Ovary (tissue), 10 donors: ENCODE measurements at places on chromosomes 5 and 9. TPM values are rescaled to one million over a fixed set of nuclear protein-coding genes. Genes with fewer than 3 reads are reported as not detected.

ANKDD1B gene
- total RNA-seq = 0.57 TPM

PCDHB5 gene
- total RNA-seq = 15.3 TPM

NRG2 gene
- 9.4 TPM for total RNA-seq

C9orf50 gene
- not detected for total RNA-seq

RANBP17 gene
- total RNA-seq = 8.0 TPM

BHMT2 gene
- 7.9 TPM for total RNA-seq

ANKRD34B gene
- total RNA-seq = not detected

PCDHA1 gene
- total RNA-seq = 0.05 TPM

CENPH gene
- total RNA-seq = 2.8 TPM

RASGRF2 gene
- 12.4 TPM for total RNA-seq

SPAG8 gene
- 2.1 TPM for total RNA-seq

NR4A3 gene
- 62.1 TPM for total RNA-seq

PKD2L2 gene
- not detected for total RNA-seq

SPATA31E1 gene
- not detected for total RNA-seq

BAAT gene
- not detected for total RNA-seq

PCDHGA11 gene
- total RNA-seq = 3.2 TPM

PDE4D gene
- 8.4 TPM for total RNA-seq

IRX2 gene
- total RNA-seq = 0.10 TPM

CTXN3 gene
- not detected for total RNA-seq

ABO gene
- 18.1 TPM for total RNA-seq

IQGAP2 gene
- total RNA-seq = 22.1 TPM

FAM153A gene
- 5.2 TPM for total RNA-seq

DBH gene
- total RNA-seq = not detected

SPATA31A7 gene
- total RNA-seq = not detected

NTNG2 gene
- 0.12 TPM for total RNA-seq

BTNL9 gene
- total RNA-seq = 0.76 TPM

RGS7BP gene
- total RNA-seq = 1.4 TPM

FBLL1 gene
- total RNA-seq = 0.60 TPM

RASEF gene
- total RNA-seq = 0.20 TPM

LRRC26 gene
- not detected for total RNA-seq

F12 gene
- 0.28 TPM for total RNA-seq

PDZD2 gene
- 58.2 TPM for total RNA-seq

WNT8A gene
- total RNA-seq = not detected

CNTFR gene
- 2.0 TPM for total RNA-seq

AUH gene
- total RNA-seq = 18.6 TPM

LCN15 gene
- not detected for total RNA-seq

SLC45A2 gene
- not detected for total RNA-seq

ZNF474 gene
- 0.82 TPM for total RNA-seq

C9orf152 gene
- 0.17 TPM for total RNA-seq

SMIM33 gene
- not detected for total RNA-seq

PDE6A gene
- total RNA-seq = 0.05 TPM

SPAAR gene
- 5.4 TPM for total RNA-seq
